Natural killer cell (primary cell): ENCODE measurements at places on chromosomes 5 and 9.

- no peak for DNase-seq
These were observed 59.4 kb downstream of the MINAR2 start for GRCh38 chr5:129807162-129807814.

- DNase-seq: no peak
These were observed 9.0 kb downstream of the LCP2 start for GRCh38 chr5:170288551-170288950.

GRCh38 chr5:58117542-58117941 is 342.3 kb downstream of the PLK2 start:
- DNase-seq: no peak

GRCh38 chr9:6945816-6946215 is 188.0 kb downstream of the KDM4C start:
- no peak for DNase-seq

DNA sequence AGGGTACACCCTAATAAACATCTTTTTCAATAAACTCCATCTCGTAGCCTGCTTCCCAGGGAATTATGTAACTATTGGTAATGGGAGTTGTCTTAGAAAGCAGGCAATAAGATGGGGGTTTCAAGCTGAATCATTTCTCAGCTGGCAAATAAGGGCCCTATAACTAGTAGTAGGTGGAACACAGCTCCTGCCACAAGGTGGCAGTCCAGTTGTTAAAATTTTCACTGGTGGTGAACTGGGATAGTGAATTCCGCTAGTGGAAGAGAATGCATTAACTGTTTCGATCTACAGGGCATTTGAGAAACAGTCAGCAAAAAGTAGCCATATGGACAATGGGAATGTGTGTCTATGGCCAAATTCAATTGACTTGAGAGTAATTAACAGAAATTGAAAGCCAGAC is 27.7 kb downstream of the PCDHB15 start:
- no peak for DNase-seq

GRCh38 chr9:130240410-130241197 is 25.0 kb upstream of the HMCN2 start:
- no peak for DNase-seq

- no peak for DNase-seq
These were observed 187.1 kb downstream of the EDIL3 start for GRCh38 chr5:84197538-84197937.

DNA sequence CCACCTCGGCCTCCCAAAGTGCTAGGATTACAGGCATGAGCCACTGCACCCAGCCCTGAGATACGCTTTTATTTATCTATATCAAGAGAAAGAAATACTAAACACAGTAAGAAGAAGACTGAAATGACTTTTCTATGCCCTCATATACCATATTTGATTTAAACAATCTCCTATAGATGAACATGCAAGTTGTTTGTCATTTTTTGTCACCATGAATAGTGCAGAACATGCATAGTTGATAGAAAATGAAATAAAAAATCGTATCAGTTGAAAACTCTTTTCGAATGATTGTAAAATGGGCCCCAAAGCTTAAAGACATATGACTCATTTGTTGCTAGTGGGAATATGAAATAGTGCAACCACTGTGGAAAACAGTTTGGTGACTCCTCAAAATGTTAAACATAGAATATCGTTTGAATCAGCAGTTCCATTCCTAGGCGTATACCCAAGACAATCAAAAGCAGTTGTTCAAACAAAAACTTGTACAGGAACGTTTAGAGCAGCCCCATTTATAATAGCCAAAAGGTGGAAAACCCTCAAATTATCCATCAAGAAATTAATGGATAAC is 61.4 kb upstream of the ANKH start:
- no peak for DNase-seq

GRCh38 chr9:124370896-124371582 is 44.2 kb downstream of the PSMB7 start:
- no peak for DNase-seq

GRCh38 chr5:157172403-157172802 is 6.3 kb upstream of the GARIN3 start:
- peak; percentile 91 for DNase-seq

- no peak for DNase-seq
These were observed 3.5 kb upstream of the GBGT1 start for GRCh38 chr9:133167096-133167730.

GRCh38 chr5:176768174-176768970 is 42.0 kb upstream of the UNC5A start:
- DNase-seq: peak; percentile 11

DNA sequence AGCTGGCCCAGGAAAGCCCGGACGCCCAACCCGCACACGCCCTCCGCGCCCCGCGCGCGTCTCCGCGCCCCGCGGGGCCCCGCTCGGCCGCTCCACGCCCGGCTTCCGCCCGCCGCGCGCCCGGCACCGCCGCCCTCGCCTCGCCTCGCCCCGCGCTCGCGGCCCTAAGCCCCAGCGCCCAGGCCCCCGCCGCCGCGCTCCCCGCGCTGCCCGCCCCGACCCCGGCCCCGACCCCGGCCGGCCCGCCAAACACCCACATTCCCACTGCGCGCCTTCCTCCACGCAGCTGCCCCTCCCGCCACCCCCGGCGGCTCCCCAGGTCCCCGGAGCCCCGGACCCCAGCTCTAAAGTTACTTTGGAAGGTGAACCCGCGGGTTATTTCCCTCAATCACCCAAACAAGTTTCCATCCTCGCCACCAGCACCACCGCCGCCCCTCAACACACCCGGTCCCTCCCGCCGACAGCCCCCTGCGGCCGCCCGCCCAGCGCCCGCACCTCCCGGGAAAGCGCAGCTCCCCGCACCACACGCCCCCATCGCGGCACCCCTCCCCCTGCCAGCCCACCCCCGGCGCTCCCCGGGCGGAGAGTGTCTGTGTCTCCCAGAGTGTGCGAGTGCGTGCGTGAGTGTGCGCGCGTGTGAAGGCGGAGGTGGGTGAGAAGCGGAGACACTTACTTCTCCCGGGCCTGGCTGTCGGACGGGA is 439 bp downstream of the SSBP2 start:
- DNase-seq: peak; percentile 49

GRCh38 chr9:131366761-131367401 is 27.0 kb upstream of the PRRC2B start:
- no peak for DNase-seq

- DNase-seq: no peak
These were observed 276.1 kb downstream of the TAF11L14 start for GRCh38 chr5:17910318-17910717.

GRCh38 chr9:94714494-94714893 is 12.0 kb upstream of the AOPEP start:
- DNase-seq: no peak
